Stimulated activated CD4-positive, alpha-beta T cell treated with anti-CD3 and anti-CD28 coated beads, Interleukin-4, amount 100 ng/mL, for 24 hours (primary cell): ENCODE measurements at places on chromosomes 16 and 17.

DNA sequence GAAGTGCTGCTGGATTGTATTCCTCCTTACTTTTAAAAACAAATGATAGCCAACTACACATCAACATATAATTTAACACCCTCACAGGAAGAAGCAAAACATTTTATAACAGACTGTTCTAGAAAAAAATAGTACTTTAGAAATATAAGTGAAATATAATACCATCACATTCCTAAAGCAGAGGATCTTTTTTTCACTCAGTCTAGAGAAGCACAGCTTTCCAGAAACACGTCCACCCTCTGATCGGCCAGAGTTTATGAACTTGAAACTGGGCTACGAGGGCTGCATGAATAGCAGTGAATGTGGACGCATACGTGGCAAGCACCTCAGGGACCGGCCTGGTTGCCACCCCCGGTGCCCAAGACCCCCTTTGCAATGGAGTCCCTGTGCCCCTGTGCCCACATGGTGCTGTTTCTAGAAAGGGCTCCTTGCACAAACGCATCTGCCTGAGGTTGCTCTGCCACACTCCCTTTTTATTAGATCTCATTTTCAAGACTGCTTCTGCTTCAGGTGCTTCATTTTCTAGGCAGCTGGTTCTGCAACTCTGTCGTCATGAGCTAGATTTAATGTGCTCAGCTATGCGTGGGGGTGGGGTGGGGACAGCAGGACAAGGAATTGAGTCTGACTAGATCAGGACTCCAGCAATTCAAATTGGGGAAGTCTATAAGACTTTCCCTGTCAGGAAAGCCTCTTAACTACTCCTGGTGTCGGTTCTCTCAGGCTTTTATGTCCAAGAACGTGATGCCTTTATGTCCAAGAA is 29.1 kb upstream of the ERN1 start:
- DNase-seq = no peak

DNA sequence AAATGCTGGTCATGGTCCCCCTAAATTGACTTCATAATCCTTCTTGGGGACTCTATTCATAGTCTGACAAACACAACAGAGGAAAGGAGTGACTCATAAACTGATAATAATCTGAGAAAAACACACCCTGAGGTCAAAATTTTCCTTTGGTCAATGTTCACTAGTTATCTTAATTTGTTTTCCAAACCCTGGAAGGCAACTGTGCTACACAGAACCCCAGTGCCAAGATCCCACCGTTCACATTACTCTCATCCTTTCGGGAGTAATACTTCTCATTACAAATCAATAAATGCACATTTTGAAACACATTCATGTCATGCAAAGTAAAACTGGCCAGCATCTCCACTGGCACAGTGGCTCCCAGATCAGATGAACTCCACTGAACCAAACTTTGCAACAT is 23.2 kb downstream of the COIL start:
- no peak for DNase-seq

DNA sequence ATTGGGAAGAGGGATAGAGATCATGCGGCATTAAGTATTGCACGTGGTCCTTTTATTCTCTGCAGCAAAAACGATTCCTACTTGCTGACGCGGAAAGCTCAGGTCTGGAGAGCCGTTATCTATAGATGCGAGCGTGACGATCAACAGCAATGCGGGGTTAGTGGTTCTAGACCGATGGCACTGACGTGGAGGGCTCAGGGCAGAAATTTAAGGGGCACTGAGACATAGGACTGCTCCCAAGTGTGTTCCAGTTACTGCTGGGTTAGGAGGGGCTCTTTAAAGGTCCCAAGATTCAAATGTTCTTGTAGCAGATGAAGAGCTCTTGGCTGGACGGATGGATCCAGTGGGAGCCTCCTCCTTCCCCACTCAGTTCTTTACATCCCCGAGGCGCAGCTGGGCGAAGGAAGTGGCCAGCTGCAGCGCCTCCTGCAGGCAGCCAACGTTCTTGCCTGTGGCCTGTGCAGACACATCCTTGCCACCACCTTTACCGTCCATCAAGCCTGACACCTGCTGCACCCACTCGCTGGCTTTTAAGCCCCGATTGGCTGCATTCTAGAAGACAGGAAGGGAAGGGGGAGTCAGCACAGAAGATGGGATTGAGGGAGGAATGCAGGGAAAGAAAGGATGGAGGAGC is 732 bp upstream of the EXOSC6 start:
- no peak for DNase-seq

DNA sequence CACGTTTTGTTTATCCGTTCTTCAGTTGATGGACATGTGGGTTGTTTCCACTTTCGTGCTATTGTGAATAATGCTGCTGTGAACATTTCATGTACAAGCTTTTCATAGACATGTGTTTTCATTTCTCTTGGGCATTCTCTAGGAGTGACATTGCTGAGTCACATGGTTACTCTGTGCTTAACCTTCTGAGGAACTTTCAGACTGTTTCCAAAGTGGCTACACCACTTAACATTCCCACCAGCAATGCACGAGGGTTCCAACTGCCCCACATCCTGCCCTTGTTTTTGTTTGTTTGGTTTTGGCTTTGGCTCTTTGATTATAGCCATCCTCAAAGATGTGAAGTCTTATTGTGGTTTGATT is 14.2 kb upstream of the PEMT start:
- no peak for DNase-seq

- no peak for DNase-seq
These were observed 311.5 kb upstream of the KCNJ16 start for GRCh38 chr17:69763503-69763902.

- no peak for DNase-seq
These were observed 46.5 kb downstream of the VAT1L start for GRCh38 chr16:77834635-77835540.

DNA sequence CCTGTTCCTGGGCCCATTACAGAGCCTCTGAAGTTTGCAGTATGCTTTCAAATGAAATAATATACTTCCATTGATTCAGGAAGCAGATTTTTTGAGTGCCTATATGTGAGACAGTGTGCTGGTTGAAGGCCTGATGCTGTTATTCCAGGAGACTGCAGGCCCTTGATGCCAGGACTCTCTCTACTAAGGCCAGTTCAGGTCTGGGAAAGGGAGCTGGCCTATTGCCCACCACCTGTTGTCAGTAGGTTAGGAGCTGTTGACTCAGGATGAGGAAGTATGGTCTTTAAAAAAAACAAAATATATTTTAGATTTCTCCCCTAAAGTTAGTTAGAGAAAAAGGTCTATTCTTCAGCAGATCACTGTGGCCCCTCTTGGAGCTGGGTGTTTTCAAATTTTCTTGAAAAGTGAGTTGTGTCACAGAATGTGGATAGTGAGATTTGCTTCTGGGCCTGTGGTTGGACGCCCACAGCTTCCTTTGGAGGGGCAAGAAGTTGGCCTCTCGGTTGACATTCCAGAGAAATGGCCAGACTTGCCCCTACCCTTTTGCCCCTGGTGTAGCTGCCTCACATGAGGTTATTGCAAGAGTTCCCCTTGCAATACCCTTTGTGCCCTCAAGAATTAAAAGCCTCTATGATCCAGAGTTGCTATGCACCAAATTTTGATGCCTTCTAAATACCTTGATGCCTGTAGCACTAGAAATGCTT is 7.9 kb downstream of the ESRP2 start:
- no peak for DNase-seq
